ENCODE measurements at places on chromosomes 6 and 20. TPM values are rescaled to one million over a fixed set of nuclear protein-coding genes. Genes with fewer than 3 reads are reported as not detected.

KHDC1L gene
- not detected for total RNA-seq

GRCh38 chr6:163943607-163944385 is 529.3 kb downstream of the QKI start:
- no peak for DNase-seq
- peaks cover 18% of the 10 kb centered on the region for H3K27me3 ChIP-seq
- H3K27ac ChIP-seq: no peak overlapping the region
- no peaks in the 10 kb centered on the region for H3K36me3 ChIP-seq

GRCh38 chr6:62328607-62329006 is 42.6 kb upstream of the KHDRBS2 start:
- no peak for DNase-seq
- H3K4me1 ChIP-seq: no peaks in the 10 kb centered on the region
- no peak overlapping the region for H3K27ac ChIP-seq
- H3K27me3 ChIP-seq: no peaks in the 10 kb centered on the region
- H3K36me3 ChIP-seq: no peaks in the 10 kb centered on the region
- H3K4me3 ChIP-seq: no peak overlapping the region

GRCh38 chr6:125370343-125370742 is 68.6 kb upstream of the HDDC2 start:
- no peak for DNase-seq
- H3K4me1 ChIP-seq: no peaks in the 10 kb centered on the region
- H3K4me3 ChIP-seq: no peak overlapping the region
- no peaks in the 10 kb centered on the region for H3K36me3 ChIP-seq
- H3K27me3 ChIP-seq: peaks cover 5% of the 10 kb centered on the region

DNA sequence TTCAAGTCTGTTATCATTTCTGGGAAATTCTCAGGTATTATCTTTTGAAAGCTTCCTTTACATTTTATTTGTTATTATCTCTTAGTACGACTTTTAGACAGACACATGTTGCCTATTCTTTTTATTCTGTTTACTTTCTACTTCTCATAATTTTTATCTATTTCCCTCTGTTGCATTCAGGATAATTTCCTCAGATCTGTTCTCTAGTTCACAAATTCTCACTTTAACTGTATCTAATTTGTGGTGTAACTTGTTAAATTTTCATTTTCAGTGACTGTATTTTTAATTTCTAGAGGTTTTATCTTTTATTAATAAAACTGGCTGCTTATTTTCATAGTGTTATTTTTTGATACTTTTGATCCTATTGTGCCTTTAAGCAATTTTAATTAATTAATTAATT is 16.0 kb downstream of the ATRN start:
- no peaks in the 10 kb centered on the region for H3K27me3 ChIP-seq
- no peak for DNase-seq
- H3K4me1 ChIP-seq: peaks cover 3% of the 10 kb centered on the region
- H3K36me3 ChIP-seq: peaks cover 18% of the 10 kb centered on the region

MATN4 gene
- total RNA-seq: 0.95 TPM

DNMT3B gene
- total RNA-seq: 1.7 TPM

SLC22A3 gene
- total RNA-seq: not detected

- H3K36me3 ChIP-seq: no peaks in the 10 kb centered on the region
- no peaks in the 10 kb centered on the region for H3K4me1 ChIP-seq
- no peak overlapping the region for H3K4me3 ChIP-seq
These were observed 452.1 kb downstream of the GRIK2 start for GRCh38 chr6:101845621-101846020.

MDFI gene
- total RNA-seq: not detected

Measured in activated CD4-positive, alpha-beta memory T cell treated with anti-CD3 and anti-CD28 coated beads for 36 hours (primary cell).